ENCODE measurements at places on chromosomes 12 and 14.

- DNase-seq = no peak
Measured at GRCh38 chr12:68359674-68360073, 27.5 kb upstream of the MDM1 start.

DNA sequence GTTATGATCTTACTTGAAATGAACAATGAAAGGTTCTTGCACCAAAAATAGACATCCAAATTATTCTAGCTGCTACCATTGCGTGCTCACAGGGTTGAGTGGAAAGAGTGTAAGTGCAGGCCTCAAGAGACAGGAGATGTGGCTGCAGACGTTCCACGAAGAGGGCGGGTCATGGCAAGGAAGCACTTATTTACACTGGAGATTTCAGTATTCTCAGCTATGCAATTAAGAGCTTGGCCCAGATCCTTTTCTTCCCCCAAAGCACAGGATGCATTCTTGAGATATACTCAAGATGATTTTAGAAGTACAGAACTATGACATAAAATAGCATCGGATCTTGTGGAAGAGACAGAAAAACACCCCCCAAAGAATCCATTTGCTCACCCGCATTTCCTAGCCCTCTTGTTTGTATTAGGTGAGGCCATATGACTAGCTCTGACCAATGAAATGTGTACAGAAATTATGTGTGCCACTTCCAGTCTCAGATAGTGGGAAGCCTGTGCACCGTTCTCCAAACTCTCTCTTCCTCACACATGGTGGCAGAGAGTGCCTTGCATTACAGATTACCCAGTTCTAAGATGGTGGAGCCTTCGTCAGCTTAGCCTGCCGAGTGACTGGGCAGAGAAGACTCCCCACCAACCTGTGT is 261.4 kb downstream of the TTC8 start:
- DNase-seq = no peak

GRCh38 chr14:21068521-21069387 is 1.4 kb upstream of the ARHGEF40 start:
- peak; percentile 49 for DNase-seq

GRCh38 chr12:120984351-120984898 is 6.1 kb downstream of the HNF1A start:
- DNase-seq = peak; percentile 37

- no peak for DNase-seq
Measured at GRCh38 chr14:70906793-70907175, 475 bp upstream of the PCNX1 start.

GRCh38 chr14:49975276-49975675 is 82.4 kb downstream of the ARF6 start:
- no peak for DNase-seq

DNA sequence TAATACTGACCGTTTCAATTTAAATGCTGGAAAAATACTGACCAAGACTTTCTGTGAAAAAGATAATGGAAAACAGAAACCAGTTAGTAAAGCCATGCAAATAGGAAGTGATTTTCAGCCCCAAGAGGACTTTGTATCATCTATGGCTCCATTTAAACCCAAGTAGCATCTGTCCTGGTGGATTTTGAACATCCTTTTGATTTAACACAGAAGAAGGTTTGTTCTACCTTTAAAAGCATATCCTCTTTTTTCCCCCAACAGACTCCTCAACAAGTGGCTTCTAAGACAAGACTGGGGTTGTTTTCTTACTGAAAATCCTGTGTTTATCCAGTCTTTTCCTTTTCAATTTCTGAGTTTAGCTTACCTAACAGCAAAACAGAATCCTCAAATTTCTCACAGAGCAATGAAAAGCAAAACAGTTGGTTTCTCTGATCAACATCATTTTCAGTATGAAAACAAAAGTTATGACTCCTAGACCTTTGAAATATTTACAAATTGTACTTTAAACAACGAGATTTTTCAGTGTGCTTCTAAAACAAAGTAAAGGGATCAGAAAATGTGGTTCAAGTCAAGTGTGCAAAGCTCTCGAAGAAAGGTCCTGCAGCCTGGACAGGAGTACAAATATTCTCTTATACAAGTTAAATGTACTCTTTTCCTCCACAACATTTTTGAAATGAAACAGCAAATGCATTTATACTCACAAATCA is 2.9 kb downstream of the PHLDA1 start:
- no peak for DNase-seq

DNA sequence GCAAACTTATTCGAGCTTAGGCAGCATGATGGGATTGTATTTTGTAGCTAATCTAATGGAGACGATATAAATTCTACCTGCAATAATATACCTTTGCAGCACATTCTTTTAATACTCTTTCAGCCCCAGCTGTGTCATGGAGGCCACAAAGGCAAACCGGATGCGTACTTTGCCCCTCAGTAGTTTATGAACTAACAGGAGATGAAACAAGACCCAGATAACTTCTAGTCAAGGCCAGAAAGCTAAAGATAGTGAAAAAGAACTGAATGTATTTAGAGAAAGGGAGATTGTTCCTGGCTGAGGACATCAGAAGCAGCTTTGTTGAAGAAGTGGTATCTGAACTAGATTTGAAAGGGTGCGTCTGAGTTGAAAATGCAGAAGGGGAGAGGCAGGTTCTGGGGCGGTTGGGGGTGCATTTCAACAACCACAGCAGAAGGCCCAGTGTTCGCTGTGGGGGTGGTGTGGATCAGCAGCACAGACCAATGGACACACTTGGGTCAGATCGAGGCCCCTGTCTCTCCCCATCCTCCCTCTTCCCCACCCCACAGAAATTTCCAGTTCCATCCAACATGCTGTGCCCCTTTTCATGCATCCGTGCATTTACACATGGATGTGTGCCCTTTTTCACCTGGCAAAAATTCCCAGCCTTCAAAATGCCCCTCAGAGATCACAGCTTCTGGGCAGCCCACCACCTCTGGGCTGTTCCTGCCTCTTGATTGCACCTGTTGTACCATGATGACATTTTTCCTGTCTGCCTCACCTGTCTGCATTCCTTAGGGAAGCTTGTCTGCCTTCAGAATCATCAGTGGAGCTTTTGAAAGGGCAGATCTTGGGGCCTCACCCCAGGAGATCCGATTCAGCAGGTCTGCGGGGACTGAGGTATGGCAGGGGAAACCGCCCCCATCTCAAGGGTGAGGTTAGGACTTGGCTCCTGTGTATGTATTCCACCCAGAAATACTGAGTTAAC is 2.2 kb downstream of the ZNF839 start:
- DNase-seq = no peak

- DNase-seq = peak; percentile 12
Measured at GRCh38 chr12:62258941-62259630, 1.1 kb upstream of the USP15 start.

- DNase-seq = no peak
Measured at GRCh38 chr12:32558903-32559302, 120.2 kb upstream of the DNM1L start.

DNA sequence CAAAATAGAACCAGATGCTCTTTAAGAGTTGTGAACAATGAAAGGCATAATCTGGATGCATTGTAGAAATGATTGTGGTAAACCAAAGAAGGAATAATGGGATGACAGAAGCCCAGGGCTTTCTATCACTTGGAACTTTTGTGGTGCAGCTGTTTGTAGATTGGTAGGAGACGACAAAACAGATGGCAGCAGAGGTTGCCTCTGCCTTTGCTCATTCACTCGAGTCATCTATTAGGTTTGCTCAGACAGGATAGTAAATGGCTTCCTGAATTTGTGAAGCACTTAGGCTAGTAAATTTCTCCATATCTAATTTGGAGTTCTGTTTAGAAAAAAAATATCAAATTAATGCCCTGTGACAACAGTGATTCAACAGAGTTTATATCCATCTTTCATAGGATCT is 78.4 kb downstream of the FGD4 start:
- no peak for DNase-seq

- DNase-seq = no peak
Measured at GRCh38 chr14:34093883-34094282, 143.0 kb upstream of the EGLN3 start.

DNA sequence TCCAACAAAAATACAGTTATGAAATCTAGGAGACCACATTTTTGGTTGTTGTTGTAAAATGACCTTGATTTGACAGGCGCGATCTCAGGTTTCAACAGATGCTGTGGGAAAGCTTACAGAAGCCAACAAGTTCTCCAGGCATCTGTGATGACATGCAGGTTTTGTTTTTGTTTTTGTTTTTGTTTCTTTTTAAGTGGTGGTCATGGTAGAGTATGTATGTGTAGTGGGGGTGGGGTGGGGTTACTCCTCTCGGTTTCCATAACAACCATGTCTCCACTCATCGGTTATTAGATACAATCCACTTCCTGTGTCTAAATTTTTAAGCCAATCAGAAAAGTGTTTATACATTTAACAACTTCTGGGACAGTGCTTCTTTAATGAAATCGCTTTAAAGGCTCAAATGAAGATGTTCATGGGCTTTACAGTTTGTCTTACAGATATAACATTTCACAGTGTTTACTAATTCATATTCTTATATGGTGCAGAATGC is 199.9 kb upstream of the FOXN3 start:
- no peak for DNase-seq

DNA sequence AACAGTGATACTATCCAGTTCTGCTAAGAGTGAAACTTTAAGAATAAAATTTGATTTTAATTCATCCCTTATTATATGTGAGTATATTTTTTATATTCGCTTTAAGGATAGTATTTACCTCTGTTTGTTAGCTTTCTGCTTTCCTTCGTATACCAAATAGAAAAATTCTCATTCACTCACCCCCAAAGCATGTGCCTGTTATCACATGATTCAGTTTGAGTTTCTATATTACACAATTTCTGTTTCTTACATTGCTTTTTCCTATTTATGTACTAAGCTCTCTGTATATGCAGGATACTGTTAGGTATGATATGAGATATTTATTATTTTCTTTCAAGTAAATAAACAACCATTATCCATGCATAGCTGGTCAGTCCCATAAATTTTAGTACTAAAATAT is 275.2 kb downstream of the FBXL14 start:
- DNase-seq = no peak

- no peak for DNase-seq
Measured at GRCh38 chr14:64550621-64551333, 1.0 kb downstream of the PPP1R36 start.

- peak; percentile 30 for DNase-seq
Measured at GRCh38 chr14:50785457-50786063, 45.4 kb downstream of the NIN start.

DNA sequence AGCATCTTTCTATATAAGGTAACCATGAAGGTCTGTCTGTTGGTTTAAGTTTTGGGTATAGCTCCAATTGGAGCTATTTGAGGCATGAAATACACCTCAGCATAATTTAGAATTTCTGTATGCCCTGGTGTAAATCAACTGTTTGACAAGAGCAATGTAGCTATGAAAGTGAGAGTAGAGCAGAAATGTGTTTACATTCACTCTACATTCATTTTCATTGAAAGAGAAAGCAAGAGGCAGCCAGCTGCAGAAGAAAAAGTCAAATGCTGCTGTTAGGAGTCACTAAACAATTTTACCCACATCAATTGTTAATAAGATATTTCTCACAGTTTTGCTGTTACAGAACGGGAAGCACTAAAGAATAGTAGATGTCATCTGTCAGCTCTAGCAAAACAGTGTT is 252.5 kb downstream of the SLC6A15 start:
- no peak for DNase-seq

DNA sequence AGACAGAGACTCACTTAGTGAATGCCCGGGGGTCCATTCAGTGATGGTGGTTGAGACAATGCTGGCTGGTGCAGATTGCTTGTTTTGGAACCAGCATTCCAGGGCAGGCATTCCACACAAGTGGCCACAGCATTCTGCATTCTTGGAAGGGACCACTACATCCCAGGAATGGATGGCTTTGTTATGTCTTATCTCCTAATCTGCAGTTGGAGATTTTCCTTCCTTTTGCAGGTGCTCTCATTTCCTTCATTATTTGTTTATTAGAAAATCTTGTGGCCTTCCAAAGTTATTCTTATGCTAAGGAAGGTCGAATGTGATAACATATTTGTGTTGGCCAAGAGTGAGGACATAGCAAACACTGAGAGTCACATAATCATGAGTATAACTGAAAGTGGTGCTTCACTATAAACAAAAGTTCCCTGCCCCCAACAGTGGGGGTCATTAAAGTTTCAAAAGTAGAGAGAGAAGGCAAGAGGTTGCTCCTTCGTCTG is 66.0 kb downstream of the BMP4 start:
- DNase-seq = peak; percentile 26

DNA sequence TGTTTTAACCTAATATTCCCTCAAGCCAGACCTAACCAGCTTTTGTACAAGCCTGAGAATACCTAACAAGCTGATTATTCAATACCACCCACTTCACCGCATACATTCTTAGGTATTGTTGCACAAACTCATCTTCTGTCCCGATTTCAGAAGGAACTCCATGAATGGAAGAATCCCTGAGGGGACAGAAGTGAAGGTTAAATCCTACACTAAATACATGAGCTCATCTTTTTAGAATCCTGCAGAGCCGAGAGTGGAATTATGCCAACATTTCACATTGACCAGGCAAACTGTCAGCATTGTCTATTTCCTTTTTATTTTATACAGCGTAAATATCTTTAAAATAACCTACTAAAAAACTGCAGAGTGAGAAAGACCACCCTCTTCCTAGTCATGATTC is 140.7 kb upstream of the PRICKLE1 start:
- no peak for DNase-seq

DNA sequence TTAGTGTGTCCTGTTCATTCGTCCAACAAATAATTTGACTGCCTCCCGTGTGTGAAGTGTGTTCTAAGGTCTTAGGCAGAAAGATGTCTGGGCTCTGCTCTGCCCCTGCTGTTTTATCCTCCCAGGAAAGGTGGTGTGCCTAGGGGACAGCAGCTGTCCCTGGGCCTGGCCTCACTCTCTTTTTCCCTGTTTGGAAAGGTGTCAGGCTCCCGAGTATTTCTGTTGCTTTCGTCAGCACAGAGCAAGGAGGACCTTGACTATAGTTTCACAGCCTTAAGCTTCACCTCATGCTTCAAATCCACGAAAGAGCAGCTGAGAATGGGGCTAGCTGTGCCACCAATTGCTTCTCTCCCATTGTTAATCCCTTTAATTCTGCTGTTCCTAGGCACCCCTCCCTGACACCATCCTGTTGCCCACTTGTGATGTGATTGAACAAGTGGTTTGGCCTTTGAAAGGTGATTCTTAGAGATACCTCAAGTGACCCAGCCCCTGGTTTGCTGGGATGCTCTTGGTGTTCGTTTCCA is 54.2 kb downstream of the TGFB3 start:
- DNase-seq = no peak

- no peak for DNase-seq
Measured at GRCh38 chr12:72957454-72957853, 685.3 kb downstream of the TRHDE start.

GRCh38 chr12:97471194-97471593 is 8.6 kb downstream of the RMST start:
- no peak for DNase-seq

DNA sequence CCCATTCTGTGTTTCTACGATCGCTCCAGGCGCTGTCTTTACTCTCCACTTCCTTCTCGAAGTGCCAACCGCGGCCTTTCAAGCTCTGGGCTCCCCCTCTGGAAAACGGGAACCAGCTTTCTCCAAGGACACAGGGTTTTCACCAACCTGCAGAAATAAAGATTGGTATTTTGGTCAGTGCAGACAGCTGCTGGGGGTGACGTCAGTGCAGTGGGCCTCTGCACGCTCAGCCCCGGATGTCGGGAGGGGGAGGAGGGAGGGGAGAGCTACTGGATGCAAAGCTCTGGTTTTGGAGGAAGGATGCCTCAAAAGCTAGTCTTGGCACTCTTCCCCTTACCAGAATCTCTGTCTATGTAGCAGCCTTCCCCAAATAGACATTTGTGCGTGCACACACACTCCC is 19.9 kb downstream of the HRK start:
- peak; percentile 58 for DNase-seq

GRCh38 chr12:109777544-109777943 is 55.7 kb downstream of the TRPV4 start:
- peak; percentile 83 for DNase-seq

GRCh38 chr14:96904201-96904600 is 107.0 kb downstream of the VRK1 start:
- no peak for DNase-seq

All from iPS-NIHi11 (cell line).